ENCODE measurements at places on chromosomes 6 and 20.

DNA sequence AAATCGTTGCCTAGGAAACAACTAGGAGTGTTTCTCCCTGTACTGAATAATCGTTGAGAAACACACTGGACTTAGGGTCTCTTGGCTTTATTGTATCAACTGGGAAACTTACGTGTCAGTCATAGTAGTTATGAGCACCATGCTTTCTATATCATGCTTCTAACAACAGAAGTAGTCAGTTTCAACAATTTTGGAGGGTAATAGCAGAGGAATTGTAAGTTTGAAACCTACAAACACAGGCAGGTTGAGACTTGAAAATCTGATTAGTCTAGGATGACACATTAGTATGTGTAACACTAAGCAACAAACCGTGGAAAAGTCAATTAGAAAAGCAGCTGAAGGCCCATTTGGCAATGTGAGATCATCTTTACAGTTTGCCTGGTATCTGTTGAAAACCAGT lies 43.9 kb upstream of the FABP7 start:
- no peak for DNase-seq

DNA sequence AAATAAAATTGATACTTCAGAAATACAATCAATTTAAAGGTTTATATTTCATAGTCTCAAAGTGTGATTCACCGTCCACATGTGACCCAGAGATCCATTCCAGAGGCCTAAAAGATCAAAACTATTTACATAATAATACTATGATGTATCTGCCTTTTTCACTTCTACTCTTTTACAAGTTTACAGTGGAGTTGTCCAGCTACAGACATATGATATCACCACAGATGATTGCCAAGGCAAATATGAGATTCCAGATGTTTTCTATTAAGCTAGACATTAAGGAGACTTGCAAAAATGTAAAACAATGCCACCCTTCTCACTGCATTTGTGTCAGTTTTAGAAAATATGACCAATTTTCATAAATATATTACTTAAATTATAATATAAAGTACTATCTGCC lies 443.7 kb downstream of the GJA1 start:
- DNase-seq, result peak; percentile 40

- DNase-seq, result peak; percentile 62
Observed at GRCh38 chr20:31811796-31812728, 7.1 kb upstream of the MYLK2 start.

DNA sequence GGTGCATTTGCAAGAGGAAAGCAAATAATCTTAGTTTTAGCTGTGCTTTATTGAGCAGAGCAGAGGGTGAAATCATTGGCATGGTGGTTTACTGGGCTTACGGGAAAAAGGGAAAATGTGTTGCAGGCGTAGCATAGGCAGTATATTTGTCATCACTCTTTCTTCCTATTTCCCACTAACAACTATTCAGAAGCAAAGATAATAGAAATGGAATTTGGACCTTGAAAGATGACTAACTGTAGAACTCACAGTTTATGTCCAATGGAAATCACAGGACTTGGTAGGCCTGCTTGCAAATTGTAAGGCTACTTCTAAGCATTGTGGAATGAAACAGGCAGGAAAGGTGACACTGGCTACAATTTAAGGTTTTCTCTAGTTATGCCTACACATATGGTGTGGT lies 611.9 kb upstream of the MAN1A1 start:
- no peak for DNase-seq

DNA sequence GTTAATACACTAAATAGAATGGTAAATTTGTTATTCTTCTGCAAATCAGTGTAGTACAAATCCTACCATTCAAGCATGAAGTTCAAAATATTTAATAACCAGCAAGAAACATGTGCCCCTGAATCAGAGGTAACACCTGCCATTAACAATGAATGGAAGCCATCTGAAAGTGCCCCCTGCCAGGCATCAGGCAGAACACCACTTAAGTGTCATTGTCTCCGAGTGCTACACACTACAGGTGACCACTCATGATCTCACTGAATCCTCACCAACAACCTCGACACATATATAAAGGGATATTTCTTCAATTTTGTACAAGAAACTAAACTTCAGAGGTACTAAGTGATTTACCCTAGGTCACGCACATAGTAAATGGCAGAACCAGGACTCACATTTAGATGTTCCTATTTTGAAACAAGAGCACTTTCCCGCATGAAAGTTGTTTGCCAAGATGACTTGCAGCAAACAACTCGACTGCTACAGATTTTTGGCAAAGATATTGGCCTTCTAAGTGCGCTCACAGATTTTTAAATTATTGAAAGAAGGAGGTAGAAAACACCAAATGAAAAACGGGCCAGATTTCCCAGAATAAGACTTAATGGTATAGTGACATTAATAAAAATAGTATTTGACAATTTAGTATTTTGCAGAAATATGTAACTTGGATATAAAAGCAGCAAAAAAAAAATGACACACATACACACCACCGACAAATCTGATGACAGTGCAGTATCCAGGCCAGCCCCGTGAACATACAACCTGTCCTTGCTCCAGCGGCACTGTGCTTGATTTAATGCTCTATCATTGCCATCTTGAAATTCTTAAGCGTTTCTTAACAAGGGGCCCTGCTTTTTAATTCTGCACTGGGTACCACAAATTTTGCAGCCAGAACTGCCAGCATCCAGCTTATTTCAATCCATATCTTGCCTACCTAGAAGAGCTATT lies 274.5 kb downstream of the ALDH8A1 start:
- no peak for DNase-seq

GRCh38 chr20:21125072-21125848 lies 622 bp upstream of the KIZ start:
- DNase-seq, result peak; percentile 30

DNA sequence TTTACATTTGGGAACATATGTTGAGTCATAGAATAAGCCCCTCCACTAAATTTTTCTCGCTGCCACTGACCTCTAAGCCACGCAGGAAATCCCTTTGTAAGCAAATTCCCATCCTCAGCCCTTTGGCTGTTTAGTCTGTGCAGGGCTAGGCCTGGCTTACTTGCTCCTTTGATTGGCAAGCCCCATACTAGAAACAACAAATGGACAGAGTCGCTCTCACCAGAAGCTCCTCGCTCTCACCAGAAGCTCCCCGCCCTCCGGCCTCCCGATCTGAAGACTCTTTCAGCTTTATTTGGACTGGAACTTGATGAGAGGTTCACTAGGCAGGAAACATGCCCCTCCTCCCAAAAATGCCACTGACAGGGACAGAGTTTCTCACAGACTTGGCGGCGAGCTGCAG lies 149.2 kb upstream of the EXOC2 start:
- DNase-seq, result no peak

DNA sequence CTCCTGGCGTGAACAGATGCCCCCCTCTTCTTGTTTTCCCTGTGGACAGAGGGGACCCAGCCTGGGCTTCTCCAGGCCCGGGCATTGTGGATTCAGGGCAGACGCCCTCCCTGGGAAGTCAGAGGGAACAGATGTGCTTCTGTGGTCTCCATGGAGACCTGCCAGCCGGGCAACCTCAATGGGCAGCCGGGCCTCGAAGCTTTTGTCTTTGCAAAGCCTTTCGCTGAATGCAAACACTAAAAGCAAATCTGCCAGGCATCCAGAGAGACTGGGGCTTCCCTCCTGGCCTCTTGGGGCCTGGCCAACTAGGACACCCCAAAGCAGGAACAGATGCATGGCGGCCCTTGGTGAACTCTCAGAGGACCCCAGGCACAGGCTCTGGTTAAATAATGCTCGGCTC lies 370.0 kb upstream of the SULF2 start:
- DNase-seq, result no peak

DNA sequence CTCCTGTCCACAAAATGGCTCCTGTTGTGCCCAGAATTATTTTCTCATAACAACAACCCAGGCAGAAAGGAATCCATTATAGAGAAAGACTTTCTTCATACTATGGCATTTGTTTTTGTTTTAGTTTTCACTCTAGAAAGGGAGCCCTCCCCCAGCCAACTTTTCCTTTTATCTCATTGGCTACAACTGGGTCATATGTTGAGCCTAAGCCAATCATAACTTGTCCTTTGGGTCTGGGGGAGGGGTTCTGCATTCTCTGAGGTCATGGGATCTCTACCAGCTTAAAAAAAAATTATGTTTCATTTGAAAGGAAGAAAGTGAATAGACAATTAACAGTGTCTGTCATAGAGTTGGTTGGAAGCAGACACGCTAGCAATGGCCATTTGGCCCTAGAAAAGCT lies 177.6 kb downstream of the AIG1 start:
- no peak for DNase-seq

DNA sequence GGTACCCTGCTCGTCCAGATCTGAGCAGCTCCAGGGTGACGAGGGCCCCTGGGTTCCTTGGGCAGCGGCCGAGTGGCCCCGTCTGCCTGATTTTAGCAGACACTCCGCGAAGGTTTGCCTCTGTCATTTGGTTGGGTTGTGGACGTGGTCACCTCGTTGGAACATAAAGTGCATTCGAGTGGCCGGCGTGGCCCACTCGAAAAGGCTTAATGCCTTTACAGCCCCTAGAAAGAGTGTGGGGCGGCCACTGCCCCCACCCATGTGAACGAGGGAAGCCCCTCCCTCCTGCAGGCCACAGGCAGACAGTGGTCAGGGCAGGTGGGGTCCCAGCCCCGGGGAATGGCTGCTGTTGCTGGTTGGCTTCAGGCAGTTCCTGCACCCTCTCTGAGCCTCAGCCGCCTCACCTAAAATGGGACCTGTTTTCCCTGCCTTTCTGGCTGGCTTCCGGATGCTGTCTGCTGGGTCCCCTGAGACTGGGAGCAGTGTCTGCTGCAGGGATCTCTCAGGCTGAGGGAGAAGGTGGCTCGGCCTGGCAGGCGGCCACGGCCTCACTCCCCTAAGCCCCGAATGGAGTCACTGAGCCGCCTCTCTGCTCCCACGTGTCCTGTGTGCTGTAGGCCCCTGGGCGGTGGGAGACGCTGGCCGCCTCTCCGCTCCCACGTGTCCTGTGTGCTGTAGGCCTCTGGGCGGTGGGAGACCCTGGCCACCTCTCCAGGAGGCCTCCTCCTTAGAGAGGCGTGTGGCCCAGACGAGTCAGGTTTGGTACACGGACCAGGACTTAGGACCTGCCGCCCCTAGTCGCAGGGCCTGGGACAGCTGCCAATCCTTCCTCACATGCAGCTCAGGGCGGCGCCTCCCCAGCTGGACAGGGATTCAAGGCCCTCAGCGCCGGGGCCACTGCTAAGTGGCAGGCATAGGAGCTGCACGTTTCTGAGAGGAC lies 233.0 kb downstream of the ERMARD start:
- no peak for DNase-seq

- DNase-seq, result peak; percentile 44
Observed at GRCh38 chr6:134882426-134883038, 67.4 kb downstream of the ALDH8A1 start.

DNA sequence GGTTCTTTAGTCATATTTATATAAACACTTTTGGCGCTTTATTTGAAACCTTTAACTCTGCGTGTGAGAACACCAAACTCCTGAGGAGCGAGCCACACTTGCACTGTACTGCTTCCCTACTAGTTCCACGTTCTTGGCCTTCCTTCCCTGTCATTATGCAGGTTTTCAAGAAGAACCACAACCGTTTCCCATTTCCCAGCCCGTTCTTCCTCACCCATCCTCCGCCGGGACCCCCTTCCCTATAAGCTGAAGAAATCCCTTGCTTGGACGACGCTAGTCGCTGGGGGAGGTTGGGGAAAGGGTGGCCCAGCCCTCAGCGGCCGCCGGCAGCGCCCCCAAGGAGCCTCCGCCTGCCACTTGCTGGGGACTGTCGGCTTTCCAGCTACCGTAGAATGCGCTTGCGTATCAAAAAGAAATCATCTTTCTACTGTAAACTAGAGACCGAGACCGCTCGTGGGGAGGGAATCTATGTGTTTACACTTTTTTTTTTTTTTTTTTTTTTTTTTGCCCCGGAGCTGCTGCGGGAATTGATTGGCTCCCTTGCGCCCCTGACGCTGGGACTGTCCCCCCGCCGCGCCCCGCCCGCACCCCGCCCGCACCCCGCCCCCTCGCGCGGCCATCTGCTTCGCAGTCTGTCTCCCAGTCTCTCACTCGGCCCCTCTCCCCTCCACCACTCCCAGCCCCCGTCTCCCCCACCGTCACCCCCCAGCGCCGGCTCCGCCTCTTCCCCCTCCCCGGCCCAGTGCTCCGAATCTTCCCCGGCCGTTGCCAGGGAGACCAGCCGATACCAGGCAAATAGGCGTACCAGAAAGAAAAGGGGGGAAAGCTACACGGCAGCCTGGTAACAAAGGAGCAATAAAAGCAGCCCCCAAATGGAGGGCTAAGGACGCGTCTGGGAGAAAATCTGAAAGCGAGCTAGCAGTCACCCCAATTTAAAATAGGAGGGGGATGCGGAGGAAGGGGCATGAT lies 2.3 kb upstream of the MARCKS start:
- peak; percentile 78 for DNase-seq

GRCh38 chr6:70390067-70390466 lies 23.2 kb upstream of the FAM135A start:
- DNase-seq, result no peak

- DNase-seq, result no peak
Observed at GRCh38 chr20:53837126-53837826, 233.1 kb downstream of the BCAS1 start.

DNA sequence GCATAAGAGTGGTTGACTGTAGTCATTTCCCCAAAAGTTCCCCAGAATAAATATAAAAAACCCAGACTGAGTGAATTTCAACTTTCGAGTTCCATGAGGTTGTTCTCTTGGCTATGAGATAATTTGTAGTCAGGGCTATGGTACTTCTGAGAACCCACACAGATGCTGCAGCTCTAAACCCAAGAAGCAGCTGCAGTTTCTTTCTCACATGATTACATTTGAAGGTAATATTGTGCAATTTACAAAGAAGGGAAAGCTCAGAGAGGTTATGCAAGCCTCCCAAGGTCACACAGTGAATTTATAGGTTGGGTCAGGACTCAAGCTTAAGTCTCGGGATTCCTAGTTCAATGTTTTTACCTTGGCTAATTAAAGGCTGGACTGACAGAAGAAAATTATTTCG lies 29.7 kb upstream of the CD93 start:
- no peak for DNase-seq

- peak; percentile 76 for DNase-seq
Observed at GRCh38 chr6:43221046-43221972, 8.0 kb downstream of the DNPH1 start.

DNA sequence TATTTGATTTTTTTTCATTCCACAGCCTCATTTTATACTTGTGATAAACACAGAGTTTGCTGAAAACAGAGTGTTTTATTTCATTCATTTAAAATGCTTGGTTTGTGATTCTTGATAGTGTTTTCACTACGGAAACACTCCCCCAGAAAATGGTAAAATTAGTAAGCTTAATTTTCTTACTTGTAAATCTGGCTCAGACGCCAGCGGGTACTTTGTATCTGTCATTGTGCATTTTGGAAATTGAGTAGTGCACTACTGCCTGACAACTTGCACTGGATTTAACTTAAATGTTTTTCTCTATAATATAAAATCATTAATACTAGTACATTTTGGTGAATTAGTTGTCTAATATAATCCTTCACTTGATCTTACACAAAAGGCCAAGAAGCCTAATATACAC lies 37.0 kb upstream of the HINT3 start:
- DNase-seq, result no peak

DNA sequence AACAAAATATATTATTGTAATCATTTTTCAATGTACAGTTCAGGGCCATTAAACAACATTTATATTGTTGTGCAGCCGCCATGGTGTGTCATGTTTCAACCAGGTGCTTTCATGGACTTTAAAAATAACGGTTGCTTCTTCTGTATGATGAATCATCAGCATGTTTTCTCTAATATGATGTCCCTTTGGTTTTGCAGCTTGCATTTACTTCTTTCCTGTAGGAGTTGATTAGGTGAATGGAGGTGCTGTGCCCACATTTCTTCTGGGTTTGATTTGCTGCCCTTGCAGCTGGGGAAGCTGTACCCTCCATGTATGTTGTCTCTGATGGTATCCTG lies 54.9 kb upstream of the TULP4 start:
- DNase-seq, result no peak

Data from MG63 (cell line).